ENCODE measurements at places on chromosomes 6 and 20.

GRCh38 chr6:136415351-136416007 is 125.8 kb upstream of the BCLAF1 start:
- DNase-seq = peak; percentile 94

GRCh38 chr6:68638230-68638900 is 3.3 kb downstream of the ADGRB3 start:
- peak; percentile 60 for DNase-seq

DNA sequence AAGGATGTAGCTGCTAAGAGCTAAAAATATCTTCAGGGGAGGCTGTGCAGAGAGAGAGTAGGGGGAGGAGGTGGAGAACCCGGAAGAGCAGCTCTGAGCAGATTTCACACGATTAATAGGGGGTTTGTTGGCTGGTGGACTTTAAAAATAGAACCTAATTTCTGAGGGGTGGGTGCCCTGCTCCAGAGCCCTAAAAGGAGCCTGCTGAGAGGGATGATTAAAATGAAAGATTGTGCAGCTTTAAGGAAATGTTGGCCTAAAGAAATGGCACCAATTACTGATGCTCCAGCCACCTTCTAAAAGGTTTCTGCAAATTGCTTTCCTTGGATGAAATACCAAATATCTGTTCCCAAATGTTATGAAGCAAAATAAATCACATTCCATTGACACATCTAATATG is 202.8 kb upstream of the BTBD3 start:
- no peak for DNase-seq

- DNase-seq = no peak
Measured at GRCh38 chr20:61925555-61926252, 140.0 kb downstream of the TAF4 start.

GRCh38 chr6:149580880-149581279 is 14.7 kb downstream of the GINM1 start:
- no peak for DNase-seq

GRCh38 chr6:128036808-128037570 is 136.1 kb upstream of the THEMIS start:
- no peak for DNase-seq

- DNase-seq = no peak
Measured at GRCh38 chr6:103101267-103101666, 1707.8 kb downstream of the GRIK2 start.

DNA sequence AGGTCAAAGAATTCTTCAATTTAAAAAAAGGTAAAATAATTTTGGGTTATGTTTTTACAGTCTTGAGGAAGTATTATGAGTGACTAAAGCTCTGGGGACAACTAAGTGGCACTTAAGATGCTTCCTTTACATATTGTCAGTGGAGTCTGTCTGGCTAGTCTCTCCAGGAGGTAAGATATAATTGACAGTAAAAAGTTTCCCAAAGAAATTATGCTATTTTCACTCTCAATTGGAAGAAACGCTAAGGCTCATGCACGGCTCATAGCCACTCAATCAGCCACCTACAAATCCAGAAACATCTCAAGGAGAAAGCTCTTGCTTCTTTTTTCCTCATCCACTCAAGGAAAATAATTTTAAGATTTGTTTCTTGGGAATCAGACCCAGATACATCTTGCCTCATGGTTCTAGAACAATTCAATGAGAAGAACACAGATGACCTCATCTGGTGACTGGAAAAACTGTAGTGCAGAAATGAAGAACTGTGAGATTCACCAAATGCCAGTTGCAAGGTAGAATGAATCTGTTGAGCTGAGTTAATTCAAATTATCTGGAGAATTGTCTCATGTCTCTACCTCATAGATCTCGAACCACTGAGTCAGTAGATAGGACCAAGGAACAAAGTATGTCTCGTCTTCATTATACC is 252.9 kb downstream of the TPBG start:
- no peak for DNase-seq

- DNase-seq = no peak
Measured at GRCh38 chr20:48460681-48461080, 367.1 kb downstream of the PREX1 start.

- DNase-seq = peak; percentile 95
Measured at GRCh38 chr20:56358600-56359211, at the start of gene FAM210B. Gene FAM210B, plus strand, starts transcription at chr20:56358974. Its CDS starts 32 bp downstream, at chr20:56359006.

- peak; percentile 18 for DNase-seq
Measured at GRCh38 chr6:148934539-148934938, 187.7 kb downstream of the UST start.

- DNase-seq = no peak
Measured at GRCh38 chr6:109867970-109868358, 110.1 kb upstream of the GPR6 start.

- DNase-seq = no peak
Measured at GRCh38 chr6:66291905-66292304, 584.9 kb upstream of the EYS start.

DNA sequence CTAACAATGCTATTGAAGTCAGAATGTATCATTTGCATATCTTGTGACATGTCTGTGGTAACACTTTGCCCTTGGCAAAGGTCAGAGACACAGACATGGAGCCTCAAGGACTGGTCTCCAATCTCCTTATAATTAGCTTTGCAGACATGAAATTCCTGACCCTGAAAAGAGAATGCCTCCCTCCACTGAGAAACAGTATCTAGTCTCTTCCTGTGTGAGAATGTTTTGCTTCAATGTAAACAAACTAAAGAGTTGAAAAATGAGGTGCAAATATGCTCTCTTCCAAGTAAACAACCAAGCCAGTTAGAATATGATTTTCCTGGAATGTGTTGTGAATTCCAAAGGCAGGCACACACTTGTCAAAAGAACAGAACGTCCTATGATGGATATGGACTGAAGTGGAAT is 407.1 kb upstream of the MARCKS start:
- no peak for DNase-seq

- no peak for DNase-seq
Measured at GRCh38 chr6:150212778-150213177, 69.9 kb downstream of the PPP1R14C start.

GRCh38 chr20:61719691-61720347 is 345.9 kb downstream of the TAF4 start:
- peak; percentile 3 for DNase-seq

GRCh38 chr6:29589423-29590048 is 4.6 kb downstream of the OR2H2 start:
- peak; percentile 49 for DNase-seq

All from inflammatory macrophage (primary cell).